ENCODE measurements at places on chromosomes 5 and 9. TPM values are rescaled to one million over a fixed set of nuclear protein-coding genes. Genes with fewer than 3 reads are reported as not detected.

DNA sequence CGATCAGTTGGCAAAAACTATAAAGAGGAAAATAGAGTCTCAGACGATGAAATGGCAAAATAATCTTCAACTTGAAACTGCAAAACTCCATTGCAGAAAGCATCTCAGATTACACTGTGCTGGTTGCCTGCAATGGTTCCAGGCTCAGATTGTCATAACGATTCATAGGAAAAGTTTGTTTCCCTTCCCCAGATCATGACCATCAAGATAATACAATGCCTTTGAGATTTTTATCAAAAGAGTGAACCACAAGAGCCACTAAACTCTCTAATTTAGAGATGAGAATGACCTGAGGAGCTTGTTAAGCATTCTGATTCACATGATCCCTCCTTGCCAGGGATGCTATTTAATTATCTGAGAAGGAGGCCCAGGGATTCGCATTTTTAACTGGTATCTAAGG, 52.6 kb upstream of the ITGA1 start:
- no peak for DNase-seq
- H3K4me3 ChIP-seq = no peak overlapping the region
- H3K36me3 ChIP-seq = peaks cover 6% of the 10 kb centered on the region
- no peaks in the 10 kb centered on the region for H3K27me3 ChIP-seq

UBLCP1 gene
- total RNA-seq = 40.4 TPM

GRCh38 chr5:137096149-137097103, 402.7 kb downstream of the SPOCK1 start:
- no peak overlapping the region for H3K4me3 ChIP-seq
- DNase-seq = no peak
- no peak overlapping the region for H3K27ac ChIP-seq
- no peaks in the 10 kb centered on the region for H3K36me3 ChIP-seq
- no peaks in the 10 kb centered on the region for H3K4me1 ChIP-seq
- no peaks in the 10 kb centered on the region for H3K27me3 ChIP-seq

SLC36A3 gene
- total RNA-seq = not detected

DNA sequence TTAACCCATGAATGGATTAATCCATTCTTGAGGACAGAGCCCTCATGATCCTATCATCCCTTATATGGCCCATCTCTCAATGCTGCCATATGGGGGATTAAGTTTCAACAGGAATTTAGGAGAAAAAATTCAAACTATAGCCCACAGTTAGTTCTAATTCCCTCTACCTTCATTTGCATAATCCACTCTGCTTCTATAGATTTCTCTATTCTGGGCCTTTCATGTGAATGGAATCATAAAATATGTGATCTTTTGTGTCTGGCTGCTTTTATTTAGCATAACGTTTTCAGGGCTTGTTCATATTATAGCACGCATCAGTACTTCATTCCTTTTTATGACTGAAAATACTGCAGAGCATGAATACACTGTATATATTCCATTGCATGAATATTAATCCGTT, 55.4 kb downstream of the CTSL start:
- no peaks in the 10 kb centered on the region for H3K36me3 ChIP-seq
- H3K4me1 ChIP-seq = no peaks in the 10 kb centered on the region
- H3K4me3 ChIP-seq = no peak overlapping the region
- peaks cover 7% of the 10 kb centered on the region for H3K27me3 ChIP-seq
- H3K27ac ChIP-seq = no peak overlapping the region

DNA sequence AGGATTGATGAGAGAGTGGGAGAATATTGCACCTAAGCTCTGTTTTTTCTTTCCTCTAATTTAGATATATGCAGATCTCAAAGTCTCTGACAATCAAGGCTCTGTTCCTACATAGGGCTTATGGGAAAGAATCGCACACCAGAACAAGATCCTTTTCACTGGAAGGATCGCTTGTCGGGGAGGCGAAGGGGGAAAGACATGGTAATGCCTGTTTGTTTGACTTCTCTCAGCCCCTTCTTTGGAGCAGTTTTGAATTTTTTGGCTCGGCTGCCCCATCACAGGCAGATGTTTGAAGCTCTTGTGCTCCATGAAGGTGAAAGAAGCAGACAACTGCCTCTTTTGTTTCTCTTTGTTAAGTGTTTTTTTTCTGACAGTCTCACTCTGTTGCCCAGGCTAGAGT, 599.9 kb upstream of the ZNF608 start:
- no peak overlapping the region for H3K27ac ChIP-seq
- H3K4me1 ChIP-seq = no peaks in the 10 kb centered on the region
- H3K4me3 ChIP-seq = no peak overlapping the region
- no peaks in the 10 kb centered on the region for H3K27me3 ChIP-seq
- no peak for DNase-seq

PCDHGB2 gene
- 0.10 TPM for total RNA-seq

DNA sequence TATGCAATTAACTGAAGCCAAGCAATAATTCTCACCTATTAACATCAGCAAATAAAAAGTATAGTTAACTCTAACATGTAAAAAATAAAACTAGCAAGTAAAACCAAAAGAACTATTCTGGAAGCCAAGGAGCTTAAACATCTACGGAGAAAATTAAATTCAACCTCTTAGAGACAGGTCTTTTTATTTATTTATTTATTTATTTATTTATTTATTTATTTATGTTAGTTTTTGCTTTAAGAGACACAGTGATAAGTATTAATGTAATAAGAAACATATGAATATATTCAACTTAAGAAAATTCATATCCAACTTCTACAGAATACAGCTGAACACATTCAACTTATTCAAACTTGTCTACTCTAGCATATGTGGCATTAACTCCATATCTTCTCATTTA, 472.1 kb upstream of the IZUMO3 start:
- H3K4me1 ChIP-seq = no peaks in the 10 kb centered on the region
- no peaks in the 10 kb centered on the region for H3K36me3 ChIP-seq
- H3K27me3 ChIP-seq = no peaks in the 10 kb centered on the region
- no peak overlapping the region for H3K27ac ChIP-seq

GRCh38 chr9:127213859-127214258, 50.7 kb upstream of the GARNL3 start:
- H3K27me3 ChIP-seq = peaks cover 4% of the 10 kb centered on the region
- no peak overlapping the region for H3K4me3 ChIP-seq
- DNase-seq = no peak
- H3K27ac ChIP-seq = no peak overlapping the region
- peaks cover 4% of the 10 kb centered on the region for H3K4me1 ChIP-seq
- H3K36me3 ChIP-seq = no peaks in the 10 kb centered on the region

SLC6A7 gene
- total RNA-seq = not detected

DNA sequence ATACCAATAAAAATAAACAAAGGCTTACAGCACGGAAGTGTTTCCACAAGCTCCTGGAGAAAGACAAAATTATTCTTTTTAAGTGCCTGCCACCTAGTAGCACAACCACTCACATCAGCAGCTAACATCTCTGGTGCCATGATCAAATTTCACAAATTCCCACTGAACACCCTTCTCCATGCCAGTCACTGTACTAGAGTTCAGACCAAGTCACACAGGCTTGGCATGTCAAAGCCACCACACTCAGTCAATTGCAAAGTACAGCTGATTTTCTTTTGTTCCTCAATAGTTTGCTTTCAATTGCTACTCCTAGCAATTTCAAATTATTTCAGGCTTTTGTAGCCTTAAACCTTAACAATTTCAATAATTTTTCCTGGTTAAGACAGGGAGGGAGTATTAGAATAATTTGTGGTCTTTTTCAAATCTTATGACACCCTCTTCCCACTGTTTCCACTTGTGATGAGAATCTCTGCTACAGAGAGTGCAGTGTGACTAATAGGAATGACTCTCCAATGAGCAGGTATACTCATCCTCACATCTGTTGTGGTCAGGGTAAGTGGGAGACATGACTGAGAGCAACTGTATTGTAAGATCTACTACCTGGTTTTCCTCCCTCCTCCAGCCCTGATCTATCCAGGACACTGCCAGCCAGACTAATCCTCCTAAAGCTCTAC, 46.2 kb downstream of the RNF145 start:
- peak overlapping the region; percentile 72 for H3K27ac ChIP-seq
- peaks cover 17% of the 10 kb centered on the region for H3K36me3 ChIP-seq
- peaks cover 46% of the 10 kb centered on the region for H3K4me1 ChIP-seq
- peak; percentile 12 for DNase-seq

- no peaks in the 10 kb centered on the region for H3K4me1 ChIP-seq
- no peak overlapping the region for H3K27ac ChIP-seq
- H3K36me3 ChIP-seq = no peaks in the 10 kb centered on the region
- no peak for DNase-seq
- no peaks in the 10 kb centered on the region for H3K27me3 ChIP-seq
Measured at GRCh38 chr5:9658706-9659105, 28.6 kb upstream of the TAS2R1 start.

NUTM2F gene
- total RNA-seq = not detected

SLC45A2 gene
- total RNA-seq = not detected

SPATA31A3 gene
- total RNA-seq = not detected

NFIB gene
- not detected for total RNA-seq

BRIX1 gene
- 115 TPM for total RNA-seq

DNA sequence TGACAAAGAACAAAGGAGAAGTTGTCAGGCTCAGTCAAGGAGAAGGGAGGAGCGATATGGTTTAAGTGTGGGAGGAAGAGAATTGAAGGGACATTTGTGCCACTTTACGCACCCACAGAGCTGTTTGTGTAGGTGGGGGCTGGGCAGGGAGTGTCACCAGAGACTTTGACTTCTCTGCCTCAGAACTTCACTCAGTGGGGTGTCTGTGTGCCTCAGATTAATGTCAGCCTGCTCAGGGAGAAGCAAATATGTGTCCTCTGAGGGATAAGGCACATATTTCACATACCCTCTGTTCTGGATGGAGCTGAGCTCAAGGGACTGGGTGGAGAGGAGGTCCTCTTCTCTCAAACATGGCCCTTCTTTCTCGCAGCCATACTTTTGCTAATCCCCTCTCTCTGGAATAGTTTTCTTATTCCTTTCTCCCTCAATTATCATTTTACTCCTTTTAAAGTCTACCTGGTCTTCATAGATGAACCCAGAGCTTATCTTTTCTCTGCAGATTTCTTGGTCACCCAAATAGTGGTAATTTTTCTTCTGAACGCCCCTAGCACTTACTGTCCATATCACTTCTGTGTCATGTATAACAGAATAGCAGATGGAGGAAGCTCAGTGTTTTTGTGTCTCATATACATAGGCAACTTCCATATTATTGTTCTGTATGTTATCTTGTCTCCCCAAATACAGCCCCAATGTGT, 77.0 kb downstream of the IQGAP2 start:
- no peaks in the 10 kb centered on the region for H3K27me3 ChIP-seq
- H3K27ac ChIP-seq = no peak overlapping the region
- H3K36me3 ChIP-seq = peaks cover 2% of the 10 kb centered on the region
- H3K4me3 ChIP-seq = no peak overlapping the region
- DNase-seq = no peak

DNA sequence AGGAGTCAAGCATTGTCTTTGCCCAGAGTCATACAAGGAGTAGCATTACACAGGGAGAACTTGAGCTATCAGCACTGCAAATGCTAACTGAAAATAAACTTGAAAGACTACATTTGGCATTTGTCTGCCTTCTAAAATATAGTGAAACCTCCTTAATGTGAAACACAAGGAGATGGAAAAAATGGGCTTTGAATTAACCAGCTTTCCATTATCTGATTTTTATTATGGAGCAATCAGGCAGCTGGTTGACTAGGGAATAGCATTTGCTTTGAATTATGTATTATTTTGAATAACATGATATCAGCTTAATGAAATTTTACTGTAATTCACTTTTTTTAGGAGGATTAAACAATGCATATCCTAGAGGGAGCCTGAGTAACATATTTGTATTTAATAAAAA, 130.8 kb downstream of the GDNF start:
- peaks cover 4% of the 10 kb centered on the region for H3K4me1 ChIP-seq
- no peak overlapping the region for H3K4me3 ChIP-seq
- H3K27me3 ChIP-seq = no peaks in the 10 kb centered on the region

DNA sequence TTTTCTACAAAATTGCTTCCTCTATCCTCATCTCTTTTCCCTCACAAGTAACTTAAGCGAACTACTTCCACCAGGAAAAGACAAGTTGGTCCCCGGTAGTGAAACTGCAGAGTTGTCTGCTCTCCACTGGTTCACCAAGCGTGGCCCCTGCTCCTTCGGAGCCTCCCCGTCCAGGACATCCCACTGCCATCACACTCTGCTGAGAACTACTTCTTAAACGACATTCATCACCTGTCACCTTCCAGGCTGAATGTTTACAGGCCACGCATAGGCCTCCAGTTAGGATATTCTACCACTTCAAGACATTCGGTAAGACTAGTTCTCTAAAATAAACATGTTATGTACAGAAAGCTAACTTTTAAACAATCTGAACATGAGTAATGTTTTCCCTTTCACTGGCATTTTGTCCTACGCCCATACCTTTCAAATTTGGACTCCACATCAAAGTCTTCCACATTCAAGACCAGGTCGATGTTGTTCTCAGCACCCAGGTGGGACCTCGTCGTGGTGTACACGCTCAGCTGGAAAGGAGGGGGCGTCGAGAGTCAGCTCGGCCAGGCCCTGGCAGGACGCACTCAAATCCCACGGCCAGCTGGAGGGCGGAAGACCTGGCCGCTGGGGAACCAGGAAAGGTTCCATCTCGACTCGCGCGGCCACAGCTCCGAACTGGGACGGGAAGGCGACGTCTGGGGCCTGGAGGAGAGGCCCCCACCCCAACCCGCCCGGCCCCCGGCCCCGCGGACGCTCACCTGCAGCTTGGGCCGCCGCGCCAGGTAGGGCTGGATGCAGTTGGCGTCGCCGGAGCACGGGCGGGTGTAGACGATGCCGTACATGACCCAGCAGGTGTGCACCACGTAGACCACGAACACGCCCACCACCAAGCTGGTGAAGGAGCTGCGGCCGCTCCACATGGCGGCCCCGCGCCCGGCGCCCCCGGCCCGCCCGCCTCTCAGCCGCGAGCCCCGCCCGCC, 683 bp downstream of the CLPTM1L start:
- peak overlapping the region; percentile 77 for H3K27ac ChIP-seq
- peak overlapping the region; percentile 85 for H3K4me3 ChIP-seq
- peaks cover 23% of the 10 kb centered on the region for H3K36me3 ChIP-seq
- no peaks in the 10 kb centered on the region for H3K27me3 ChIP-seq
- H3K4me1 ChIP-seq = peaks cover 21% of the 10 kb centered on the region

- H3K36me3 ChIP-seq = no peaks in the 10 kb centered on the region
- H3K27ac ChIP-seq = no peak overlapping the region
- H3K4me1 ChIP-seq = no peaks in the 10 kb centered on the region
Measured at GRCh38 chr9:29044959-29045358, 1471.7 kb upstream of the C9orf72 start.

CXCL14 gene
- total RNA-seq = not detected

IFNA2 gene
- total RNA-seq = not detected

DNA sequence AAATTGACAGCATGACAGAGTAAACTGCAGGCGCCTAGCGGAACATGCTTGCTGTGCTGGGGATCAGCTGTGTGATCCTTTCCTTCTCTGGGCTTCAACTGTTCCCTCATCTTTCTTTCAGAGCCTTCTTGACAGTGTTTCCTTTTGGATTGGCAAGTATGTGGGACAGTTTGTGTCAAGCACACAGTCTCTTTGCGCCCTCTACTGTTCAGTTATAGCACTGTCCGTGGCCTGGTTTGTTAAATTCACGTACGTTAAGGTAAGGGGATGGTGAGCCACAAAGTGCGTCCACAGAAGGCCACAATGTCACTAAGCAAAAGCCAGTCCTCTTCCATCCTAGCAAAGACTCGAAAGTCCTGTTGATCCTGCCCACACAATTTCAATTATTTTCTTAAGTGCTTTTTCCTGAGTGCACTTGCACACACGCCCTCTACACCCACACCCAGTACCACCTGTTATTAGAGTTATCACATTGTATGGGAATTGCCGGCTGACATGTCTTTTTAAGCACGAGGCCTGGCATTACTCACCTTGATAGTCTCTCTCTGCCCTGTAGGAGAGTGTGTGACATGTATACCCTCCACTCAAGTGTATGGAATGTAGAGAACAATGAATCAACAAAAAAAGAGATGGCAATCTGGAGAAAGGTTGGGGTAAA, 22.5 kb upstream of the PTPN3 start:
- DNase-seq = peak; percentile 24
- no peak overlapping the region for H3K4me3 ChIP-seq
- H3K27ac ChIP-seq = no peak overlapping the region
- peaks cover 10% of the 10 kb centered on the region for H3K27me3 ChIP-seq
- H3K4me1 ChIP-seq = no peaks in the 10 kb centered on the region
